ENCODE measurements at places on chromosomes 11 and 22.

DNA sequence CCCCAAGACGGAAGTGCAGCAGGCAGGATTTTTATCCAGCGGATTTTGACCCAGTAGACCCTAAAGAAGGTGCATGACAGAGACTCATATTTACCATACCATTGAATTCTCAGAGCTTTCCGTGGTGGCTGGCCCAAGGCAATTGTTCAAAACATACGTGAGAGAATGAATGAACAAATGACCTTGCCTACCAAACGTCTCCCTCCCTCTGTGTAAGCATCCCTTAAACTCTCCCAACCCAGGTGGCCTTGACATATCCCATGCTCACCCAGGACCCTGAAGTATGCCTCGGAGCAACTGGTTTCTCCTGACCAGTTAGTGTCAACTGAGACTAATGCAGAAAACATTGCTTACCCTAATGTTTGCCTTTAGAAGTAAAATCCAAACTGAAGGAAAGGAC, 154.9 kb downstream of the TEAD1 start:
- no peak for DNase-seq

GRCh38 chr11:61910187-61911127, 6.9 kb downstream of the RAB3IL1 start:
- no peak for DNase-seq

GRCh38 chr22:36796552-36797175, 20.2 kb downstream of the PVALB start:
- DNase-seq: no peak

DNA sequence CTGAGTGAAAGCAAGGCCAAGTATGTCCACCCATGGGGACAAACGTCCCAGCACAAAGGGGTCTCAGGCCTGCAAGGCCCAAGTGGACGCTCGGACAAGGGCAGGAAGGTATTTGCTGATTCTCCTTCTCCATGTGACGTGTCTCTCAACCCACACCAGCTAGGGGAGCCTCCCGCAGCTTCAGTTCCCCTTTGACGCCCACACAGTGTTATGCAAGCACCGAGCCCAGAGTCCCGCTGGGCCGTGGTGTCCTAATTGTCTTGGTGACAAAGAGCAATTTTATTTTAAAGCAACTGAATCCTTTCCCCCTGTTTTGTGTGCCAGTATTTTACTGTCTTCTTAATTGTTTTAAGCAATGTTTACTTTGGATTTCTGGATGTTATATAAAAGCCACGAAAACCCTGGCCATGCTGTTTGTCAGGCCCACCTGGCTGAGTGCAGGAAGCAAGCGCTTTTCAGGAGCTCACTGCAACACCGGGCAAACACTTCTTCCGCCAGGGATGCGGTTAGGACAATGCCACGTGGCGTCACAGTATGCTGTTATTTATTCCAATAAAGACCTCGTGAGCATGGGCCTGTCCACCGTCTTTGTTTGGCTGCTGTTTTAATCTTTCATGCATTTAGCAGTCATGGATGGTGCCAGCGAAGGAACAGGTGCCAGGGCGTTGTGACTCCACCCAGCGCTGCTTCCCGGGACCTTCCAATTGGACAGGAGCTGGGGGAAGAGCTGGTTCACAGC, 8.2 kb upstream of the PARVG start:
- no peak for DNase-seq

DNA sequence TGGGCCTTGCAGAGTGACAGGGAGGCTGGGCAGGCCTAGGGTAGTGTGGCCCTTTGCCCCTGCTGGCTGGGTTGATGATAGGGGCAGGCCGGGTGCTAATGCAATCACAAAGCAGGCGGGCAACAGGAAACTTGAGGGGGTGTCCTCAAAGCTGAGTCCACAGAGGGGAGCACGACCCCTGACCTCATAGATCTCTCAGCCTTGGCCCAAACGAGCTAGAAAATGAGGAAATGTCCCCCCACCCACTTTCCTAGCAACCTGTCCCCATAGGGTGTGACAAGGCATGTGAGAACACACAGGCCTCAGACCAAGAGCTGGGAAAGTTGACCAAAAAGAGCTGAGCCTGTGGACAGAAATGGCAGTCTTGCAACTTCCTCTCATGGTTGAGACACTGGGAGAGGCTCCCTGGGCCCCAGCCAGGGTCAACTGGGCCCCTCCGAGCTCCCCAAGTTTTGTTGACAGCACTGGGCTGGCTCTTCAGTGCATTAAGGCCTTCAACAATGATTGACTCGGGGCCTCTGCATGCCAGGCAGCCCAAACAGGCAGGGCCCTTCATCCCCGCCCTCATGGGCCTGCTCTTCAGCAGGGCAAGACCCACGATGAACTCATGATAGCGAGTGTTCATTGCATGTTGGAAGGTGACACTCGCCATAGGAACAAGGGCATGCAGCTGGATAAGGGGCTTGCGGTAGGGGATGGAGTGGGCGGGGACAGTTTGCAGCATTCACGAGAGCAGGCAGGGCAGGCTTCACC, 9.8 kb upstream of the SPI1 start:
- no peak for DNase-seq

- no peak for DNase-seq
Measured at GRCh38 chr11:45094958-45095690, 51.3 kb upstream of the PRDM11 start.

DNA sequence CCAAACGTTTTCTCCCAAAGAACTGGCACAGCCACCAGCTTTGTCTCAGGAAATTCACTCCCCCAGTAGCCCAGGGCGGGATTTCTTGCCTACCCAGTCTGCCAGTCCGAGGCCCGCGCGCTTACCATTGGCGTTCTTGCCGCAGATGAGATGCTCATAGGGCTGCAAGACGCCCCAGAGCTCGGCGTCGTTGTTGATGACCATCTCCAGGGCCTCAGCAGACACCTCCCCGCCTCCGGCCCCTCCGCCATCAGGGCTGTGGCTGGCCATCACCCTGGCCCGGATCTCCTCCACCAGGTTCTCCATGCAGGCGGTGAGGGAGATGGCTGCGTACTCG, 1.3 kb downstream of the ABTB2 start:
- DNase-seq: no peak

GRCh38 chr11:72985645-72986044, 156.5 kb downstream of the FCHSD2 start:
- DNase-seq: no peak

GRCh38 chr11:40602866-40603552, 856.4 kb downstream of the LRRC4C start:
- no peak for DNase-seq

DNA sequence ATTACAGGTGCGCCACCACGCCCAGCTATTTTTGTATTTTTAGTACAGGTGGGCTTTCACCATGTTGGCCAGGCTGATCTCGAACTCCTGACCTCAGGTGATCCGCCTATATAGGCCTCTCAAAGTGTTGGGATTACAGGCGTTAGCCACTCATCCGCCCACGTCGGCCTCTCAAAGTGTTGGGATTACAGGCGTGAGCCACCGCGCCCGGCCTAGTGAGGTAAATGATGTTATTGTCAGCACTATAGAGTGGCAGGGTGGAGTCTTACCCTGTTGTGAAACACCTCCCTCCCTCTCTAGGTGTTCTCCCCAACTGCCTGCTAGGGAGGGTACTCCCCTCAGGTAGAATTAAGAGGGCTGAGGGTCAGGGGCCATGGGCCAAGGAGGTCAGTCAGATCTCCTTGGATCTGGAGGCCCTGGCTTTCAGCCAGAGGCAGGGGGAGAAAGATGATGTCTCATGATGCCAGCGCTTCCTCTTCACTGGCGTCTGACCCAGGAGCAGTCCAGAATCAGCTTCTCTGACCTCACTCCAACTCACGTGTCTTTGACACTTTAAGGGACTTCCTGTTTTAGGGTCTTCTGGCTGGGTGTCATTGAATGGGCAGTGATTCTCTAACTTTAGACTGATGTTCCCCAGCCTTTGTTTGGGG, 2.0 kb downstream of the GGA1 start:
- DNase-seq: no peak

DNA sequence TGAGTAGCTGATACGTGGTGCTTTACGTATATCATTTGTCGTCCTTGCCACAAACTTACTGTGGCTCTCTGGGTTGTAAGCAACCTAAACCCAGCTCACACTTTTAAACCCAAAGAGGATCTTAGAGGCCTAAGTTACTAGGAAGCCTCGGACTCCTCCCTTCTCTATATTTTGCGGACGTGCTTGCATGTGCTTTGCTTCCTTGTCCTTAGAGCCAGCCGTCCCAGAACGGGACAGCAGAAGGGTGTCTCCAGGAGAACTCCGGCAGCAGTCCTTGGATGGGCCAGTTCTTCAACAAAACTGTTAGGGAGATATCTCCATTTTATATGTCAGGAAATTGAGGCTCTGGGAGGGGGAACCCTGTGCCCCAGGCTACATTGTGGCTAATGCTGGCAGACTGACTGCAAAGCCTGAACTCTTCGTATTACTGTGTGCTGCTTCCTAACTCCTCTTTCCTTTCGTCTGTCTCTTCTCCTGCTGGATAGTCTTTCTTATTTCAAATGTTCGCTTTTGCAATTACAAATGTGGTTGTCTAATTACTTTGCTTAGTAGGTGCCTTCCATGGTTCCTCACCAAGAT, 33.8 kb downstream of the TNRC6B start:
- DNase-seq: no peak

GRCh38 chr11:19288256-19288655, 47.5 kb upstream of the E2F8 start:
- no peak for DNase-seq

DNA sequence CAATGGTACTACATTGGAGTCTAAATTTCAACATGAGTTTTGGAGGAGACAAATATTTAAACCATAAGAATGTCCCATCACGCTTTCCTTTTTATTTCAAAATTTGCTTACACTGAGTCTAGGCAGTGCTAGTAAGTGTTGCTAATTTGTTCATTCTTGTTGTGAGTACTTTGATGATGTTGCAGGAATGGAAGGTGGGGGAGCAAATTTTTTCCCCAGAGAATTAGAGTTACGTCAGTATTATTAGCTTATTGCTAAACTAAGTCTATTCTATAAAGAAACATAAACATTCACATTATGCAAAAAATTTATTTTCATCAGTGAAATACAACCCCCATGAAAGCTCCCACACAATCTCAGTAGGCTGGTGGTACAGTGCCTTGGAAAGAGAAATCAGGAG, 88.0 kb downstream of the BLID start:
- no peak for DNase-seq

DNA sequence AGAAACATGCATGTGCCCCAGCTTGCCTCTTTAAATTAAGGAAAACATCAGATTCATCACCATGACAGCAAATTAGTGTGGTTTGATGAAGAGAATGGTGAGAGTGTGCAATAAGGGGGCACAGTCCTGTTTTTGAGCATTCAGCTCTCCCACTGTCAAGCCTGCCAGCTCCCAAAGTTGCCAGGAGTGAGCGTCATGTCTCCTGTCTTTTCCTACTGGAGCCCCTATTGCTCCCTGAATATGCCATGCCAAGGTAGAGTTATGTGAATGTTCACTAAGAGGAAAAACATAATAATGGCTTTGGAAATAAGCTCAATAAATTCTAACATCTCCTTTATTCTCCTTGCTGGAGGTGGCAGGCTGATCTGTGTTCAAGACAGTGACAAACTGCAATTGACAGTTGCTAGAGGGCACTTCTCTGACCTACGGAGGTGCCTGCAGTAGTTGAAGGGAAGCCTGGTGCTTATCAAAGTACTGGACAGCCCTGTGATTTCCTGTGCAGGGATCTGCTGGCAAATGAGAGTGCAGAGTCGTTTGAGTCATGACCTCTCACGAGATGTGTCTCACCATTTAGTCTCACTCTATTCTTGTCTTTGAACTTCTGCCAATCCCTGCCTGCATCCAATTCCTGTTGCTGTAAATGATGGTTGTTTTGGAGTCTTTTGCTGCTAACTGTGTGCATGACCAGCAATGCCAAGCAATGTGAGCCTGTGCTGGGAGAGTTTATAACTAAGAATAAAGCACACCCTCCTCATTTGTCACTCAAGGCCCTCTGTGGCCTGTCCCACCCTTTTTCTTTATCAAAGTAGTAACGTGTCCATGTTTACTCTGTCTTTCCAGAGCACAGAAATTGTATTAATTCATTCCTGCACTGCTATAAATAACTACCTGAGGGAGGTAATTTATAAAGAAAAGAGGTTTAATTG, 34.8 kb downstream of the MRGPRX2 start:
- no peak for DNase-seq

- no peak for DNase-seq
Measured at GRCh38 chr11:9120664-9121468, 29.5 kb upstream of the SCUBE2 start.

GRCh38 chr11:11444804-11445131, 91.7 kb upstream of the CSNK2A3 start:
- DNase-seq: no peak

- DNase-seq: no peak
Measured at GRCh38 chr22:39470451-39471291, 13.9 kb downstream of the MGAT3 start.

DNA sequence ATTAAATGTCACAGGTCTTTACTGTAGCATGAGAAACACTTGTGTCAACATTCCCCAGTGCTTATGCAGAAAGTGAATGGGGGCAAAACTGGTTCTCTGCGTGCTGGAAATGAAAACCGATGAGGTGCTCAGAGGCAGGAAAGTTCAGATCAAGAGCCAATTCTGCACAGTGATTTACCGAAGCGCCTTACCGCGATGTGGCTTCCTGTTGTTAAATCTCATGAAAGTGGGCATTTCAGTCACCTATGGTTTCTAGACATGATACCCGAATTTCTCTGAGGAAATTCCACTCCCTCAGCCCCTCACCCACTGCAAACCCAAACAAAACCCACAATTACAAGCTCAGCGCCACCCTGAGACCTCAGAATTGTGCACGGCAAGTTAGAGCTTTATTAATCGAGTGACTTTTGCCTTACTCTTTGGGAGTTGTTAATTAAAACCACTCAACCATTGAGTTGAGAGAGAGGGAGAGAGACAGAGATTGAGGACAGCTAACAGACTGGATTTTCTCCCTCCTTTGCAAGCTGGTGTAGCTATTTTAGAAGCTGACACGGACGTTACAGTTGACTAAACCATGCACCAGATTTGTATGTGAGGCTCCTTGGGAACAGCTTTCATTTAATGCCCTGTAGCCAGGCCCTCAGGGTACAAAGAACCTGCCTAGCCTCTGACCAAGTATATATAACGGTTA, 196.4 kb downstream of the DBX1 start:
- no peak for DNase-seq

DNA sequence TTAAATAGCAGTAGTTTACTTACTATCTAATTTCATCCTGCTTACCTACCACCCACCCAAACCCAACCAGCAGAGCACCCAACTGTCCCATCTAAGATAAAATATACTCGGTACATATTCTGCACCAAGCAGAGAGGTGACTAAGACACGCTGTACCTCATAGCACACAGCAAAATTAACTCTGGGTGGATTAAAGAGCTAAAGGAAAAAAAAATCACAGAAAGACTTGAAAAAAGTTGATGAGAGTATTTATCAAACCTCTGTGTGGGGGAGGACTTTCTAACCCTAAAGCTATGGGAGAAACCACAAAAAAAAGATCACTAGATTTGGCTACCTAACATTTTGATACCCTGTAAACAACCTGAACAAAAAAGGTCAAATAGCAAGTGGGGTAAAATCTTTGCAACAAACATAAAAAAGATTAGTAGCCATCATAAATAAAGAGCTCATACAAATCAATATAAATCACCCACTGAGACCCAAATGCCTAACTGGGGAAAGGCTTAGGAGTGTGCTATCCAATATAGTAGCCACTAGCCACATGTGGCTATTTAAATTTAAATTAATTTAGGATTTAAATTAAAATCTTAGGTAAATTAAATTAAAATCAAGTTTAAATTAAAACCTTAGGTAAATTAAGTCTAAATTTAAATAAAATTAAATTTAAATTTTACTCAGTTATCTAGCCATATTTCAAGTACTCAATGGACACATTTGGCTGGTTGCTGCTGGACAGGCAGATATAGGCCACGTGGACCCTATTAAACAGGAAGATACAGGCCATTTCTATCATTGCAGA, 25.6 kb upstream of the CD5 start:
- no peak for DNase-seq
